ENCODE measurements at places on chromosomes 1 and 21.

DNA sequence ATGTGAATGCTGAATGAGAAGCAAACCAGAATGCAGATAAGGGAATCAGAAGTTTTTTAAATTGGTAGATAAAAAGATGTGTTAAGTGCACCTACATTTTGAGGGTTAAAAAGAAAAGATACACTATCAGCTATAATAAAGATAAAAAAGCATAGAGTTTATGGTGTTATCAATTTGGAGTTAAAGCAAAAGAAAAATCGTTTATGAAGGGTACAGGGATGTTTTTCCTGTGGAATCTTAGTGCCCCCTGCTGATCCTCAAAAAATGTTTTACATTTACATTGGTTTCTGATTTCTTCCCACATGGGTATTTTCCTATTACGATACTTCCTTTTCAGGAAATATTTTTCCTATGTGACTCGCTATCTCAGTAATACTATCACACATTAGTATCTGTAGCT lies 293.5 kb downstream of the MRPL39 start:
- DNase-seq = peak; percentile 16

- no peak for DNase-seq
Observed at GRCh38 chr1:231855926-231856325, 229.3 kb downstream of the DISC1 start.

- no peak for DNase-seq
Observed at GRCh38 chr1:160550572-160551034, 27.5 kb upstream of the SLAMF6 start.

DNA sequence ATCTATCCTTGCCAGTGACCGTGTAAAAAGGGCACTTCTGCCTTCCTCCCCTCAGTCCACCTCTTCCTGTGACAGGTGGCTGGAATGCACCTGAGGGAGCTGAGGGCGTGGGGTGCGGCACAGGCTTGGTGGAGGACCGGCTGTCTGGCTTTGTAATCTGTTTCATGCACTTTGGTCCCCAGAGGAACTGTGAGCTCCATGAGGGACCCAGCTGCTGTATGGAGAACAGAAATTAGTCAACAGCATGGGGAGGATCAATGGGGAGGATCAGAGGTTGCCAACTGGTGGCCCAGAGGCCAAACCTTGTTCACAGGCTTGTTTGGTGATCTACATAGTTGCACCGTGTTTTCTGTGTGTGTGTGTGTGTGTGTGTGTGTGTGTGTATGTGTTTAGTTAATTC lies 19.0 kb upstream of the LUZP1 start:
- DNase-seq = no peak

GRCh38 chr1:18007391-18008041 lies 100.1 kb upstream of the IGSF21 start:
- DNase-seq = no peak

- no peak for DNase-seq
Observed at GRCh38 chr1:90990779-90991178, 31.1 kb downstream of the ZNF644 start.

- DNase-seq = no peak
Observed at GRCh38 chr1:183477986-183478781, 5.9 kb downstream of the SMG7 start.

DNA sequence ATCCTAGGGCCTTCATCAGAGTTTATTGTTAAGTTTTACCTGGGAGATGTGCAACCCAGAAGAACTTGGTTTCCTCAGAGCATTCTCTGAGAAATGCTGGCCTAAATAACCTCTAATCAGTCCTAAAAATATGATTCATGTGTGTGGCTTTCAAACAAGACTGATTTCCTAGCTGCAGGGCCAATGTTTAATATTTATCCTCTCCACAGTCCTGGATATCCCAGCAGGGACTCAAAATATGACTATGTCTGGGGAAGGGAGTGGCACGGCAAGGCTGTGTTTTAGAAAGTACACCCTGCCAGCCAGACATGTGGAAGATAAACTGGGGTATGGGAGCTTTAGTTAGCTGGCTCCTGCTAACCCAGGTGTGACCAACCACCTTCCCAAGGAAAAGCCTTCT lies 26.3 kb downstream of the PLPP3 start:
- DNase-seq = no peak

DNA sequence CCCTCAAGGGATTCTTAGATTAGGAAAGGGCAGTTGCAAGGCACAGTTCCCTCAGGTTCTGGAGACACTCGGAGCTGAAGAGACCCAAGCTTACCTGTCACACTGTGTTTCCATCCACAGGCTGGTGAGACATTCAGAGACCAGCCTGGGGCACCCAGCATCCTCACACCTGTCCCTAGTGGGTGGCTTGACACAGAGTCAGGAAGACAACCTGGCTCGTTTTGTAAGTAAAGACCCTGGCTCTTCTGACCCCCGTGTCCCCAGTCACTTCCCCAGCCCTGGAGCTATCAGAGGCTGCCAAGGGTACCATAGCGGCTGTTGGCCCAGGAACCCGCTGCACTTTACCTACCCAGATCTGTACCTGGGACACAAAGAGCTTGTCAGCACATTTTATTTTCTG lies 409.8 kb downstream of the MATN1 start:
- no peak for DNase-seq

GRCh38 chr1:53576866-53577760 lies 117.9 kb downstream of the DMRTB1 start:
- no peak for DNase-seq

GRCh38 chr1:171218661-171219060 lies 29.6 kb upstream of the FMO1 start:
- DNase-seq = peak; percentile 8

DNA sequence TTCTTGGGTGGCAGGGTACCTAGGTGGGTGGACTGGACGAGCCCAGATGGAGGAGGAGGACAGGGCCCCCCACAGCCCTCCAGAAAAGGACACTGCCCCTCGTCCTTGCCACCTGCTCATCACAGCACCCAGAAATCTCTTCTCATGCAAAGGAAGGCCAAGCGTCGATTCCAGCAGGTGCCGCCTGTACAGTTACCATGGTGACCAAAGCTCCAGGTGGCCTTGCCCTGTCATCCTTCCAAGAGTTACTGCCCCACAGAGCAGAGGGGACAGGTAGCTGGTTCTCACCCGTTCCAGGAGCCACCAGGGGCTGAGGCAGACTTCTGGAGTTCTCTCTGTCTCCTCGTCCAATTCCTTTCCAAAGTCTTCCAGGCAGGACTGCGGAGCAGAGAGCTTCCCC lies 119.9 kb upstream of the VAMP3 start:
- DNase-seq = no peak

GRCh38 chr21:28215214-28215954 lies 777.3 kb downstream of the LTN1 start:
- DNase-seq = peak; percentile 78

DNA sequence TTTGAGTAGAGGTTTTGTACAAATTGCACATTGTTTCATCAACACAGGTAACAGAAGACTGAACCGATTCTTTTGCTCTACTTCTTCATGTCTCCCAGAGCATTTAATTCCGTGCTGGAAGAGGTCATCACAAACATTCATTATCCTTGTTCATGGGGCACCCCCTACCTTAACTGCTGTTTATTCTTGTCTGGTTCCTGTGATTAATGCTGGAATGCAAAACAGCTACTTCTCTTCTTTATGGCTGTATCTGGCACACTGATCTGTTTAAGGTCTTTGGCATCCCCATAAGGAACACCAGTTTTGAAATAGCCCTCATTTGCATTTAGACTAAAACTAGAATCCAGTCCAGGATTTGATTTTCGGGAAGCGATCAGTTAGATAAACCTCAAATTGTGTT lies 42.2 kb downstream of the NTNG1 start:
- DNase-seq = peak; percentile 3

- peak; percentile 7 for DNase-seq
Observed at GRCh38 chr1:111274653-111275052, 16.0 kb upstream of the CHIA start.

DNA sequence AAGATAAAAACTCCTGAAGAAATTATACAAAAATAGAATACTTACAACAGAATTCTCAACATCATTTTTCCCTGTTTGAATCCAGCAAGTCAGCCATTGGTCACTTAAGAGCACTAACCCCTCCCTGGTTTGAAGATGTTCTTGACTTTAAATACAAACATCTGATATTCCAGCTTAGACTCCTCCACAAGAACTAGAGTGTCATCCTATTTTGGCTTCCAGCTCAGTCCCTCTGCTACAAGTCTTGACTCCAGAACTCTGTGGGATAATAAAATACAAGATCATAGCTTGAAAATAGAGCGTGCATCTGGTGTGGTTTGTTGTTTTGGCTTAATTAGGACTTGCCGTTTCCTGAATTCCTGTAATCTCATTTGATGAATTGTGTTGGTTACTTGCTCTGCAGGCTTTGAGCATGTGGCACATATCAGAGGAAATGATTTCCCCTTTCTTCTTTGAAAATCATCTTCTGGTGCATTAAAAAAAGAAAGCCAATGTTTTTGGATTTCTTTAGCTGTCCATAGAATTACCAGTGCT lies 63.7 kb upstream of the DPT start:
- DNase-seq = no peak

DNA sequence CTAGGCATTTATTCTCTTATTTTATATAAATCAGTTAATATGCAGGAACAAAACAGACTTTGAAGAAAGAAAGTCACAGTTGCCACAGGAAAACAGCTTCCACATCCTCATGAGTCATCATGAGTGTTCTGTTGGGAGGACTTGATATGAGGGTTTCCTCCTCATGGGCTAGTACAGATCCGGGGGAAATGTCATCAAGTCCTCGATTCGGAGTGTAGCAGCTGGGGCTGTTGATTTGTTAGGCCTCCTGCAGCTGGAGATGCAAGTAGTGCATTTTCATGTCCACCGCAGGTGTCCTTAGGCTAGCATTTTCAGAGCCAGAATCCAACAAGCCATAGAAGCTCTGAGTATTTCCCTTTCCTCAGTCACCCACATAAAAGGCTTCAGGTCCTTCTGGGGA lies 36.7 kb downstream of the ADAM30 start:
- DNase-seq = peak; percentile 67

DNA sequence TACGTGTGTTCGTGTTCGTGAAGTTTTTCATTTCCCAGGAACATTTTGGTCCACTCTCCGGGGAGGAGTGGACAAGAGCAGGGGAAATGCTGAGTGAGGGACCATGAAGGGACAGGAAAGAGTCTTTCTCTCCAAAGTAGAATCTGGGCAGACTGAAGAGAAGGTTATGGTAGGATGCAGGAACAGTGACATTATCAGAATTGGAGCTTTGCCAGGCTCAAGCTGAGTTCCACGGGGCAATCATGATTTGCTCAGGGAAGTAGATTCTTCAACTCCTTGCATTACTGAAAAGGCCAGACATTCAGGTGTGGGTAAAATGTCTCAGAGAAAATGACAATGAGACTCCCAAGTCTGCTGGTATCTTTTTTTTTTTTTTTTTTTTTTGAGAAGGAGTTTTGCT lies 16.6 kb downstream of the ATP1A4 start:
- no peak for DNase-seq

DNA sequence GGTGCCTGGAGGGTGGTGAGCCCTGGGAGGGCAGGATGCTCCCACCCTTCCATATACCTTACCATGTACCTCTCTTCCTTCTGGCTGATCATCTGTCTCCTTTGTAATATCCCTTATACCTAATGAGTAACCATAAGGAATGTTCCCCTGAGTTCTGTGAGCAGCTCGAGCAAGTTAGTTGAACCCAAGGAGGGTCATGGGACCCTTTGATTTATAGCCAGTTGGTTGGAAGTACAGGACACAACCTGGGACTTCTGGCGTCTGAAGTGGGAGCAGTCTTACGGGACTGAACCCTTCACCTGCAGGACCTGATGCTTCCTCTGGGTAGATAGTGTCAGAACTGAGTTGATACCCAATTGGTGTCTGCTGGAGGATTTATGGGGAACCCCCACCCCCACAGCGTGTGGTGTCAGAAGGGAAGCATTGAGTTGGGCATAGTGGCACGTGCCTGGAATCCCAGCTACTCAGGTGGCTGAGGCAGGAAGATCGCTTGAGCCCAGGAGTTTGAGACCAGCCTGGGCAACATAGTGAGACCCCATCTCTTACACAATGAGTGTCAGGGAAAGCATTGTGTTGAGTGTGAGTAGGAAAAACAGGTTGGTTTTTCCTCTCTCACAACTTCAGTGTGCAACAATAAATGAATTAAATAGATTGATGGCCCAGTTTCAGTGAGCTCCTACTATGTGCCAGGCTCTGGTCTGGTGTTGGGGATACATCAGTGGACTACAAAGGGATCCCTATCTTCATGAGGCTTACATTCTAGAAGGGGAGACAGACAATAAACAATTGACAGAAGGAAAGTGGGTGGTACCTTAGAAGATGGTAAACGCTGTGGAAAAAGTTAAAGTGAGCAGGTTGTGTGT lies 16.0 kb downstream of the DNAJC16 start:
- no peak for DNase-seq

GRCh38 chr1:238628110-238628509 lies 737.4 kb upstream of the ZP4 start:
- no peak for DNase-seq

GRCh38 chr1:89986020-89986419 lies 8.9 kb upstream of the ZNF326 start:
- no peak for DNase-seq

GRCh38 chr1:162404550-162405160 lies 7.3 kb downstream of the SH2D1B start:
- peak; percentile 66 for DNase-seq

DNA sequence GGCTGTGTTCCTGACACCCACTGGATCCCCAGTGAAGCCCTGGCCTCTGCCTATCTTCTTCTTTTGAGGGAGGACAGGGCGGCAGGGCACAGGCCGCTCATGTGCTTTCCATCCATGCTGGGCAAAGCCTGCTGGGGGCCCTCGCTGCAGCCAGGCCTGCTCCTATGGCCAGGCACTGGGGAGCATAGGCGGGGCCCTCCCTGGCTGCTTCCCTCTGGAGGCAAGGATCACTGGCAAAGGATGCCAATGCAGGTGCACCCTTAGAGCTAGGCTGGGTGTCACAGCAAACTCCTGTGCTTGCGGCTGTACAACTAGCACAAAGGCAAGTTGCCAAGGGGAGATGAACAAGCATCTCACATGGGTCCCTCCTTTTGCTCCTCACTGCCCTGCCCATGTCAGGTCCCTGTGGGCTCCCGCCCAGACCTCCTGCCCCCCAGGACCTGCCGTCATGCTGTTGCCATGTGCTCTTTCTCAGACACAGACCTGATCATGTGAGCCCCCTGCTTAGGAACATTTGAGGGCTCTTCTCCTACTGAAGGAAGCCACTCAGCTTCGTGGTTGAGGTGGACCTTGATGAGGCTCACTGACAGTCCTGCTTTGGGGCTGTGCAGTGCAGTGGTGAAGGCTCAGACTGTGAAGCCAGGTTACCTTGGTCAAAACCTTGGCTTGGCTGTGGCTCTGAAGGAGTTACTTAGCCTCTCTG lies 393.6 kb downstream of the PTPRU start:
- no peak for DNase-seq

GRCh38 chr1:232788235-232788872 lies 16.9 kb upstream of the MAP10 start:
- DNase-seq = no peak
